ENCODE measurements at places on chromosomes 4 and X.
A peak's percentile ranks its signal among the peaks of the same experiment; 100 is the strongest.

- DNase-seq, result no peak
Measured at GRCh38 chr4:151583157-151583914, 174.4 kb downstream of the FHIP1A start.

GRCh38 chr4:53100501-53101190 is 238.5 kb downstream of the RASL11B start:
- no peak for DNase-seq

GRCh38 chr4:118799231-118799942 is 36.5 kb downstream of the SEC24D start:
- no peak for DNase-seq

- DNase-seq, result no peak
Measured at GRCh38 chr4:172844556-172844955, 324.1 kb upstream of the GALNT7 start.

DNA sequence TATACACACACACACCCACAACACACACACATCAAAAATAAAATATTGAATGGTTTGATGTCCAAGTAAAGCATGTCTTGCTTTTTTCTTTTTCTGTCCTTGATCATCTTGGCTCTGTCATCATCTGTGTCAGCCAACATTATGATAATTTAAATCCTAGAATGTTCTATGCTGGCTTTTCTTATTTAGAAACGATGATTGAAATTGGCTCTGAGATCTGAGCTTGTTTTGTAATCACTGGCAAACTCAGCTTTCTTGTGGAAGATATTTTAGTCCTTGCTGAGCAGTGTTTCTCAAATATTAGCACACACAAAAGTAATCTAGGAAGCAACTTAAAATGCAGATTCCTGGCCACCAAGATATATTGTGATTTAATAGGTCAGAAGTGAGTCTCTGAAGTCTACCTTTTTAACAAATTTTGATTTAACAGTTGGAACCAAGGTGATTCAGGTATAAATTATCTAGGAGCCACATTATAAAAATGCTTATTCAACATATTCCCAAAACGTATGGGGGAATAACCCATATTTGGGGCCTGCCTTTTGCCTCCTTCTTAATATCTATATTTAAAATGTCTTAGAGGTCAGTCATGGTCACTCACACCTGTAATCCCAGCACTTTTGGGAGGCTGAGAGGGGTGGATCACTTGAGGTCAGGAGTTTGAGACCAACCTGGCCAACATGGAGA is 24.0 kb upstream of the DSPP start:
- no peak for DNase-seq

DNA sequence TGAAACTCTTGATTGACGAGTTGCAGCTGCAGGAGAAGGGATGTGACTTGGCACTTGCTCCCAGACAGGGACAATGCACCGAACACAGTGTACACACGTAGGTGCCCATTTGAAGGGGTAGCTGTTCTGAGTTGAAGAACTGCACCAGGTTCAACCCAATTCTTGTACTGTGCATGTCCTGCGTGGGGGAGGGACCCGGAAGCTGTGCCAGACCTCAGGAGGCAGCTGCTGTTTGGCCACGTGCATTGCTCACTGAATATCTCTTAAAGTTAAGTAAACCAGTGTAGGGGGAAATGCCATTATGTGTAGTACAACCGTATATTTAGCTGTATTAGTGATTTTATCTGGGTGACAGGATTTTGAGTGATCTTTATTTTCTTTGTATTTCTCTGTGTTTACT is 12.0 kb upstream of the RBBP7 start:
- peak; percentile 12 for DNase-seq

DNA sequence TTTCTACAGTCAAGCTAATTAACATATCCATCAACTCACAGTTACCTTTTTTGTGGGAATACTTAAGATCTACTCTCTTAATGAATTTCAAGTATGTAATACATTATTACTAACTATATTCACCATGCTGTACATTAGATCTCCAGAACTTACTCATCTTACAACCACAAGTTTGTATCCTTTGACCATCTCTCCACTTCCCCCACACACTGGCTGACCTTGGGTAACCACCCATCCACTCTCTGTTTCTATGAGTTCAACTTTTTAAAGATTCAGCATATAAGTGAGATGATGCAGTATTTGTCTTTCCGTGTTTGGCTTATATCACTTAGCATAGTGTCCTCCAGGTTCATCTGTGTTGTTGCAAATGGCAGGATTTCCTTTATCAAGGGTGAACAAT is 30.5 kb upstream of the MAGED1 start:
- DNase-seq, result no peak

DNA sequence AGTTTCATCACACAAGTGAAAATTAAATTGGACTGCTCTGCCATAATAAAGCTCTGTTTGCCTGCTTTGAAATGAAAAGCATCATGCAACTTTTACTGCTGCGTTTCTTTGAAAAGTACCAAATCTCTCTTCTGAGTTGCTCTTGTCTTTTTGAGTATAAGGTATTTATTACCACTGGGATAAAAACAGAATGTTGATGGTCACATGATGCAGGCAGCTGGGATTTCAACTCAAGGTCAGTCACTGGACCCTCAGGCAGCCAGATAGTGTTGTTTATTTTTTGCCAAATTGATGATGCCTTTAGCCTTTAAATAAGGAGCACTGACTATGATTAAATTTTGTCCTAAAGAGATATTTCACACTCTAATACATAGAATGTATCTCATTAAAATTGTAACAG is 32.7 kb downstream of the DMD start:
- DNase-seq, result no peak

DNA sequence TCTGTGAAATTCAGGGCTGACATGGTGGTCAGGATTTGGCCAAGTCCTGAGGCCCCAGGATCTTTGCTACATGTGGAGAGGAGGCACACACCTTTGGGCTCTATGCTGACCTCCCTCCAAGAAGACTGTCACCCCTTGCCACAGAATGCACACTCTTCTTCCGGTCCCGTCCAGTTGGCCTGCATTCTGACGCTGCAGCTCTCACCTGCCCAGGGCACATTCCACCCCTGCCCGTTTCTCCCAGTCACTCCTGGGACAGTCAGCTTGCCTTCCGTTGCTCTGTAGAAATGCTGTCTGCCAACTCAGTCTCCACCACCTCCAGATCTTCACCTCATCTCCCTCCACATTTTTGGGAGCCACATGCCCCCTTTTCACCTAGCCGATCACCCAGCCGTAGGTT is 76.7 kb downstream of the SHROOM2 start:
- no peak for DNase-seq

DNA sequence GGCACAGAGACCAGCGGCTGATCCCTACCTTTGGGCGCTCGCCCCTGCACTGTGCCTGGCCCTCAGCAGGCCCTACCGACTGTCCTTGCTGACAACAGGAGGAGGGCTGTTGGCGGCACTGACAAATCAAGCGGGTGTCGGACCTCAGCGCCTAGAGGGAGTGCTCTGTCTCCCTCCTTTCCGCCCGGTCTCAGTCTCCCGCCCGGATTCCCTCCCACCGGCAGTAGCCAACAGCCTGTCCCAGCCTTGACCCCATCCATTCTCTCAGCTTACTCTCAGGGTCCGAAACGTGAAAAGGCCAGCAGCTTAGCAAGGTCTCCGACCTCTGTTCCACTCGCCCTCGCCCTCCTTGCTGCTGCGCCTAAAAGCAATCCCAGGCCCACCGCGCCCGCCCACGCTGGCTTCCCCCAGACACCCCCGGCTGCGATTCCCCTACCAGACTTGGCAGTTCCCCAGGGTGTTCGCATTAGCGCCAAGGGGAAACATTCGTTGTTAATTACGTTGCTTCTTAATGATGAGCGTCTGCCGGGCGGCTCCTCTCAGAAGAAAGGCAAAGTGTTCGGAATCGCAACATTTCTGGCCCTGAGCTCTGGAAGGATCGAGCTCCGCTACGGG is 96.2 kb downstream of the SOWAHB start:
- no peak for DNase-seq

DNA sequence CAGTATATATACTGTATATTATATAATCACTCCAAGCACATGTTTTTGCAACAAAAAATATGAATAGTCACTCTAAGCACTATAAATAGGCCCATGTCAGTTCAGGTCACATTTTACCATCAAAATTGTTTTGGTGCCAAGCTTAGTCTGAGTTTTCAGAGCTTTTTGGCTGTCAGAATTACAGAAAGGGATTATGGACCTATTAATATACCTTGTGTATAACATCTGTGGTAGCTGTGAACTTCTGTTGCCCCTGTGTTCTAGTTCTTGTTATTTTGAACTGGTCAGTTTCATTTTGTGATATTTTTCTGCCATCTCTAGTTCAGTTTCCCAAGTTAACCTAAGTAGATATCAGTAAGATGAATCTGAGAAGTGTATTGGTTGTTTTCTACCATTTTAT is 22.9 kb downstream of the EXOC1 start:
- no peak for DNase-seq

GRCh38 chr4:149914119-149915115 is 98.8 kb upstream of the IQCM start:
- DNase-seq, result no peak

DNA sequence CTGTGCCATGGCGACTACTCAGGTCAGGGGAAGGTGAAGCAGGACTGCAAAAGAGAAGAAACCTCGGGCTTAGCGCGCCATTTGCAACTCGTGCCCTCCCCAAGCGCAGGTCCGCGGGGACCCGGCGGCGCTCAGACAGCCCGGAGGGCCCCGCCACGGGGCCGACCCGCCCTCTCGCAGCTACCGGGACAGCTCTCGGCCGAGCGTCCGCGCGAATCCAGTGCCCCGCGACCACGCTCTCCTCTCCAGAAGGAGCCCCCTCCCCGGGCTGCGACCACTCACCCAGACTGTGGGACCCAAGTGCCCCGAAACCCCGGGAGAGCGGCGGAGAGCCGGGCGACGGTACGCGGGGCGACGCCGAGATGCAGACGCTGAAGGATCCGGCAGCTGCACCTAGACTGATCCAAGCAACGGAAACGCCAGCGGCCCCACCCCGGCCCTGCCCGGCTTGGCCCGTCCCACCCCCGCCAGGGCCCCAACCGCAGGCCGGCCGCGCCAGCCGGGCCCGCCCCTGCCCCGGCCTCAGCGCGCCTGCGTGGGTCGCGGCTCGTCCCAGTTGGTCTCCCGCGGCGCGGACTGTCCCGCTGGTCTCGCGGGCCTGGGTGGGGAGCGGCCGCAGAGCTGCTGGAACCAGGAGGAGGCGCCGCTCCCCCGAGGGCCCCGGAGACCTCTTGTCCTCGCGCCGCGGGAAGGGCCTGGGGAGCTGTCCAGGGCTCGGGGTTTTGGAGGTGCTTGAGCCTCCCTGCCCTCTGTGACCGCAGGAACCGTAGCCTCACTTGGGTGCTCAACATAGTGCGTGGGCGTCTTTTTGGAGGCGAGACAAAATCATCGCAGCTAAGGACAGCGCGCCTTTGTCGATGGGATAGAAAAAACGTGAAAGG is at the start of gene ANXA5:
TSS of gene ANXA5 (minus strand) at position 400 of the 881 bp plus-strand sequence. CDS start at position 9, 391 bp downstream.
- peak; percentile 83 for DNase-seq

DNA sequence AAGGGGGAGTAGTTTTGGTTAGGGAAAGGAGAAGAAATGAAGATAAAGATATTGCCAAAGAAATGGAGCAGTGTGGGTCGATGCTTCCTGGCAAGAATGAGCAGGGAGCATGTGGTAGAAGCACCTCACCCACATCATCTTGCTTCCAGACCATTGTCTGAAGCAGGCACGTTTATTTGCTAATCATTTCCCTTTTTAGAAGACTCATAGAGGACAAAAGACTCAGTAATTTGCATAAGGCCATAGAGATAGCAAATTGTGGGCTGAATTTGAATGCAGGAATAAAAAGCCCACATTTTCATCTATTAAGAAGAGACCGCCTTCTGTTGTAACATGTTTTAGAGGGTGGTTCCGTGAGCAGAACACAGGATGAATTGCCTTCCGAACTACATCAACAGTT is 275.2 kb upstream of the FAT4 start:
- DNase-seq, result no peak

DNA sequence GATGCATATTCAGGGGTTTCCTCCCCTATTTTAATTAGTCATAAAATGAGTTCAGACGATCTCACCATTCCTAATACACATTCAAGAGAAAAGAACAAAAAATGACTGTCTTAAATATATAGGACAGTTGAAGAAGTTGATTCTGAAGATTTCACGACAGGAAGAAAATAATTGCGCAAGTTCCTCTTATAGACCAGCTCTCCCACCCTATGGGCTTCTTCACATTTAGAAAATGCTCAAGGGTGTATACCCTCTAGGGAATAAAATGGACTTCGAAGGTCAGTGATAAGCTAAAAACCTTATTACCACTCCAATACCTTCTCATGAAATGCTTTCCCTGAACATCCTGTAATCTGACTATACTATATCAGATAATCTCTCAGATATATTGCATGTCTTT is 149.2 kb upstream of the TEX13C start:
- DNase-seq, result no peak

GRCh38 chrX:121114691-121115090 is 67.3 kb downstream of the GLUD2 start:
- DNase-seq, result no peak

GRCh38 chrX:19628011-19628575 is 112.8 kb upstream of the MAP3K15 start:
- DNase-seq, result no peak

DNA sequence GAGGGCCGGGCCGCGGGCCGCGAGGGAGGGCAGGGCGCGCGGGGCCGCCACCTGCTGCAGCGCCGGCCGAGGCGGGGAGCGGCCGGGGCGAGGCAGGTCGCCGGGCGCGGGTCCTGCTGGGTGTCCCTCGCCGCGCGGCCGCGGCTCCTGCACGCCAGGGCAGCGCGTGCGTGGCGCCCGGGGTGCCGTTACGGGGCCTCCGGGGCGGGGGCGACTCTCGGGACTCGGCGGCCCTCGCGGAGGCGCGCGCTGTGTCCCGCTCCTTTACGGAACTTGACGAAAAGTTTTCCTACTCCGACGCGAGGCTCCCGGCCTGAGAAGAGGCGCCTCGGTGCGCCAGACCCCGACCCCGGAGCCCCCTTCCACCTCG is 329 bp downstream of the TBC1D14 start:
- no peak for DNase-seq

DNA sequence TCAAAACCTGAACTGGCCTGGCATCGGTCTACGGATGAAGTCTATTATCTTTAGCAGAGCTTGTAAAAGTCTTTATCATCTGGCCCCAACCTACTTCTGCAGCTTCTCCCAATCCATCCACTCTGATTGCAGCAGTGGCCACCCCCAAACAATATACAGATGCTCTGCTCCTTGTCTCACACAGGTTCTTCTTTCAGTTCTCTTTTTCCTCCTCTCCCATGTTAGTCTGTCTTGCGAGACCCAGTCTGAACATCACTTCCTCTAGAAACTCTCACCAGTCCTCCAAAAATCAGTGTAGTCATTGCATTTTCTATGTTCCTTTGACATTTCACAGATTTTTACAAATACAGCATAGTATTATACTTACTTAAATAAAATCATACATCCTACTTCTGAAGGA is 163.0 kb downstream of the FRMPD4 start:
- no peak for DNase-seq

GRCh38 chr4:101853028-101853427 is 62.5 kb downstream of the BANK1 start:
- no peak for DNase-seq

GRCh38 chrX:125204681-125205132 is 115.0 kb upstream of the TEX13C start:
- no peak for DNase-seq

DNA sequence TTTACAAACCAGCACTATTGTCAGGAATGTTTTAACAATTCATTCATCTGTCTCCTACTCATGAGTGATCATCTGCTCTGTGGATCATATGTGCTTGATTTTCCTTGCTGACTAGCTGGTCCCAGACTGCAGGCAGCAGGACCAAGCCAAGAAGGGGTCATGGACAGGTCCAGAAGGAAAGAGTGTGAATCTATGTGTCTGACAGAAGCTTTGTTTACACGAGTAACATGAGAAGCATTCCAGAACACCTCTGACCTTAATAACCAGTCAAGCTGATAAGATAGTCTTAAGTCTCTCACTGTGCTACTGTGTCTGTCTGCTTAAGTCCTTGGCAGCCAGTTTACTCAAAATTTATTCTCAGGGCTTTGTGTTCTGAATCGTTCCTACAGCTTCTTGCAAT is 39.0 kb downstream of the GUCY1A1 start:
- DNase-seq, result no peak
